ENCODE measurements at places on chromosomes 5 and 9.

DNA sequence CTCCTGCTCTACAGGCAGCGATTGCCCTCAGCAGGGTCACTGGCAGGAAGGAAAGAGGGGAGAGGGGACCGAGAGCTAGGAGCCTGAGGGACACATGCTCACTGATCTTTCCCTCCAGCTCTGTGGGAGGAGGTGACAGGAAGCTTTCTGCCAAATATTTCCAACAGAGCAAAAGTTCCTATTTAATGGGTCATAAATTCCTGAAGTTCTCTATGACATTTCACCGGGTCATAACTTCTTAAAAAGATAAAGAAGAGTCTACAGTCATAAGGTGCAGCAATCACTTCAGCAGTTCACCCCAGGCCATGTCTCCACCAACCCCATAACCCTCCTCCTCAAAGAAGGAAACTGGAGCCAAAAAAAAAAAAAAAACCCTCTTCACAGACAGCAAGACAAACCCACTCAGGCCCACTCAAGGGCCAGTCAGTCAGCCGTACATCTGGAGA lies 481.1 kb downstream of the NR2F1-AS1 start:
- DNase-seq: no peak

DNA sequence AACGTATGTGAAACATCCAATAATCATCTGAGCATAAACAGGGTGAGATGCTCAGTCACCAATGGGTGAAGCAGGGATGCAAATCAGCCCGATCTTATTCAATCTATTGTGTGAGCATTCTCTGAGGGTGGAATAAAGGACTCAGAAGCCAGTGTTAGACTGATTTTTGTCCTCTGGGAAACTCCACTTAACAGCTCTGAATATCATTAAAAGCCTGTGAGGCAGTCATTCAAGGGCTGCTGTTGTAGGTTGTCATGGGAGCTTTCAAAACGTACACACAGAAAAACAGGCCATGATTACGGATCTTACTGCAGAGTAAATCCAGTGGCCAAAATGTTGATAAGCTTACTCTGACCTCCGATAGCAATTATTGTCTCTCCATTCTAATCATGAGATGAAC lies 266.5 kb upstream of the EFNA5 start:
- no peak for DNase-seq

DNA sequence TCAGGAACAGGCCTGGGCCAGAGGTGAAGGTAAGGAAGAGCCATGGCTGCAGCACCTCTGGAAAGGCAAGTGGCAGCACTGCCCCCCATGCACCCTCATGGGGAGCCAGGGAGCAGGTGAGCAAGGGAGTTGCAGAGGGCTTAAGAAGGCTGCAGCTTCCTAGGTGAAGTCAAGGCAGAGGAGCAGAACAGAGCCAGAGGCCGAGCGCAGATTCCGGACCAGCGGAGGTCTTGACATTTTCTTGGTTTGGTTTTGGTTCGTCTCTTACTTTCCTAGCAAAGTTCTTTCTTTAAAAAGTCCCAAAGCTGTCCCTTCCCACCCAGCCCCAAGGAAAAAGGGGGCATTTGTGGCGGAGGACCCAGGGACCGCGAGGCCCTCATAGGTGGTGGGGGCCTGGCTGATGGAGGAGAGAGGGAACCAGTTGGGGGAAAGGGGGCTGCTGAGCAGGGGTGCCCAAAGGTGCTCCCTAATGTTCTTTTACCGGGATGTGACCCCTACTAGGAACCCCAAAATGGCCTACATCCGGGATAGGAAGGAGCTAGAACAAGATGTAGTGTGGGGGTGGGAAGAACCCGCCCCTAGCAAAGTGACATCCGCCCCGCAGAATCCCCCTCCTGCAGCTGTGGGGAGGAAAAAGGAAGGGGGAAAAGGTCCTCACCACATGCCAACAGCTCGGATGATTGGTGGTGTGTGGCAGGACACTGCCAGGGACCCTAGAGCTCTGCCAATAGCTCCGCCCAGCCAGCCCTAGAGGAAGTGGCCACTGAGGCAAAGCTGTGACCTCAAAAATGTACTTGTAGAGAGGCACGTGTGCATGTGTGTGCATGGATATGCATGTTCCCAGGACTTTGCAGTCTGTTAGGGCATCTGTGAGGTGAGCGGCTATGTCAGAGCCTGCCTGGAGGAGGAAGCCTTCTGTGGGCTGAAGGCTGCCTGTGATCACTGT lies 914 bp upstream of the CD72 start:
- DNase-seq: no peak

- DNase-seq: no peak
Measured at GRCh38 chr5:143698574-143698973, 113.4 kb upstream of the HMHB1 start.

DNA sequence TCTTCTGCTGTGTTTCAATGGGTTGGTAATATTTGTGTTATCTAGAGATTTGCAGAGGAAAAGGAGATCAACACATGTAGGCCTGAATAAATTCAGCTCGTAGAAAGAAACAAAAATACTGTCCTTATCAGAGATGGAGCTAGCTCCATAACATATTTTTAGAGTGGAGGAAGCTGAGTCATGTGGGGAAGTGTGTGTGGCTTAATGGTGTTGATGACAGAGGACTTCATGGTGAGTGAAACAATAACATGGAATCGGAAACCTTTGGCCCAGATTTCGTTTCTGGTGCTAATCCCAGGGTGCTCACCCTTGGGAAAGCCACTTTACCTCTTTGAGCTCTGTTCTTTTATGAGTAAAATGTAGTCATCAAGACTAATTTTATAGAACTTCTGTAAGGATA lies 825.0 kb downstream of the TLR4 start:
- DNase-seq: no peak

- no peak for DNase-seq
Measured at GRCh38 chr5:14421851-14422250, 159.7 kb upstream of the OTULINL start.

- no peak for DNase-seq
Measured at GRCh38 chr9:110316261-110317075, 21.2 kb downstream of the TXNDC8 start.

- no peak for DNase-seq
Measured at GRCh38 chr5:78855026-78855425, 130.1 kb downstream of the ARSB start.

DNA sequence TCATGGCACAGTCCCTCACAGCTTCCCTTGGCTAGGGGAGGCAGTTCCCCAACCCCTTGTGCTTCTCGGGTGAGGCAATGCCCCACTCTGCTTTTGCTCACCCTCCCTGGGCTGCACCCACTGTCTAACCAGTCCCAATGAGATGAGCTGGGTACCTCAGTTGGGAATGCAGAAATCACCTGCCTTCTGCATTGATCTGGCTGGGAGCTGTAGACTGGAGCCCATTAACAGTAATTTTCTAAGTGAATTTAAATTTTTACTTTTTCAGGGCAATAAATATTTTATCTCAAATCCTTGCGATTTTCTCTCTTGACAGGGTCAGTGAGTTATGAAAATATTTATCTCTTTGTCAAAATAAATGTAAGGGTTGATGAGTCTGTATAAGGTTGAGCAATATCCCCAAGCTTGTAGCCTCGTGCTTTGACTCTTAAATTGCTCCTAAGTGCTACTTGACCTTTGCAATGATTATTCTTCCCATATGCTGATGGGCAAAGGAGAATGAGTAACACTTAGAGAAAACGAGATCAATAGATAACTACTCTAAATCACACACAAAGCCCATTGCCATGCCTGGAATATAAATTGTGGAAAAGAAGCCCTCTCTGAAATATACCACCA lies 82.1 kb upstream of the MOCS2 start:
- DNase-seq: no peak

All from right atrium auricular region (tissue), 2 donors.